Vagina (tissue), 2 donors: ENCODE measurements at places on chromosomes 12 and 14. TPM values are rescaled to one million over a fixed set of nuclear protein-coding genes. Genes with fewer than 3 reads are reported as not detected.

DNA sequence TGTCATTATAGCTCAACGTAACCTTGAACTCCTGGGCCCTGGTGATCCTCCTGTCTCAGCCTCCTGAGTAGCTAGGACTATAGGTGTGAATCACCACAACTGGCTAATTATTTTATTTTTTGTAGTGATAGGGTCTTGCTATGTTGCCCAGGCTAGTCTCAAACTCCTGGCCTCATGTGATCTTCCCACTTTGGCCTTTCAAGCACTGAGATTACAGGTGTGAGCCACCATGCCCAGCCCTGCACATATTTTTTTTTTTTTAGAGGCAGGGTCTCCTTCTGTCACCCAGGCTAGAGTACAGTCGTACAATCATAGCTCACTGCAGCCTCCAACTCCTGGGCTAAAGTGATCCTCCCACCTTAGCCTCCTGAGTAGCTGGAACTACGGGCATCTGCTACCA, 8.9 kb downstream of the TMEM116 start:
- no peak for DNase-seq

GRCh38 chr14:43145361-43145760, 1361.7 kb downstream of the FSCB start:
- no peak for DNase-seq

DNA sequence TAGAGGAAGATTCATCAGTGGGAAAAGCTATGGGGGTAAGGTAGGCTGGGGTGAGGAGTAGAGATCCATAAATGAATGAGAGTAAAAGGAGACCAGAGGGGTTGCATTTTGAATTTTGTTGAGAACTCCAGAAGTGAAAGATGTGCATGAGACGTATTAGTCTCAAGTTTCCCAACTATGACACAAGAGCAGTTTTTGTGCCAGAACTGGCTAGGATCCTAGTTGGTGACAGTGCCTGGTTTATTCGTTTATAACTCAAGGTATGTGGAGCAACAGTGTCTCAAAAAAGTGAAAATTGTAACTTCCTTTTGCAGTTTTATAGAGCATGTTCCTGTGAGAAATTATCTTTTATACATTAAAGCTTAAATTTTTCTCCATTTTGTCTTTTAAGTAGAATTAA, 377.0 kb downstream of the NPAS3 start:
- DNase-seq = no peak

DNA sequence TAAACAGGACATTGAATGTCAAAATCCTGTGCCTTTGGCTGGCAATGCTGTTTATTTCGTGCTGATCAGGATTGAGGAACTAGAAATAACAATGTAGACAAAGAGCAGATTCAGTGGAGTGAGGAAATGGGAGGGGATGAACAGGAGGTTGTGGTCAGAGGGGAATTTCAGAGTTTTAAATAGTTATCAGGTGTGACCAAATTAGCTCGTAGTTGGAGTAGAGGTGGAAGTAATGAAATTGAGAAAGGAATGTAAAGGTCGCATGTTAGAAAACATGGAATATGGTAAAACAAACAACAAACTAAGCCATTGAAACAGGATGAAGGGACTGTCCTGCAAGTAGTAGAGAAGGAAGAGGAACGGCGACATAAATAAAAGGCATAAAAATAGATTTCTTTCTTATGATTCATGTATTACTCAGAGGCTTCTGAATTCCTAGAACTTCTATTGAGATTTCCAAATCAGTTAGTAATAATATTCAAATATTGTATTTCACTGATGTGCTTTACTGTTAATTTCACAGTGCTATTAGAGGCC, 9.5 kb upstream of the SAV1 start:
- no peak for DNase-seq

PLD4 gene
- total RNA-seq = not detected

ADCY6 gene
- 30.0 TPM for total RNA-seq
